ENCODE measurements at places on chromosomes 1 and 21. TPM values are rescaled to one million over a fixed set of nuclear protein-coding genes. Genes with fewer than 3 reads are reported as not detected.
A peak's percentile ranks its signal among the peaks of the same experiment; 100 is the strongest.

DNA sequence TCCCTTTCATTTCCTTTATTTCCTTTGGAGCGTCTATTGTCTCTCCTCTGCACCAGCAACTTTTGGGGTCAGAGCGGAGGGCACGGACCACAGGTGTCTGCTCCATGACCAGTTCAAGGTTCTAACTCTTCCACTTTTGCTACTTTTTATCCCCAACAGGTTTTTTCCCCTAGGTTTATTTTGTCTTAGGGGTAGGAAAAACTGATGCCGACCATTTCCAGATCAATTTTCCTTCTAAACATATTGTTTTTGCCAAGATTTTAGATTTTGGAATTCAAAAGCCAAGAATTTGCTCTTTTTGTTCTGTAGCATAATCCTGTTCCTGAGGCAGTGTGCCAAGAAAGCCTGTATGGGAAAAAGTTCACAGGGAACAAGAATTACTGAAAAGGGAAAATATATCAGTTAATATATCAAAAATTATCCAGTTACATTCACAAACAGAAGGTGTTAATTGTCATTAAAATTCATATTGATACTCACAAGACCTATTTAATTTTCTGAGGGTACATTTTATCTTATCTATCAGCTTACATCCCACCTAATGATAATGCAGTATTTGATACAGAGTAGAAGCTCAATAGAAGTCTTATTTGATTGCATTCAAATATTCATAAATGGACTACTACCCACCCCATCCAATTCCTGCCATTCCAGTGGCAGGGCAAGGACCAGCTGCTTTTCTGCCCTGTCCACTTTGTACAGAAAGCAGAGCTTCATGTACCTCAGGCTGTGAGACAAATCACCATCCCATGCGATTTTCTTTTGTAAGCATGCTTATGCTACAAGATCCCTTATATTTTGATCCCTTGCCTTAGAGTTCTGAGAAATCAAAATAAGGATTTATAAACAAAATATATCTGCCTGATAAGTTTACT is 31.2 kb downstream of the TSEN15 start:
- DNase-seq: no peak

GRCh38 chr21:42666925-42667324 is 13.5 kb downstream of the PDE9A start:
- DNase-seq: no peak

- DNase-seq: peak; percentile 62
Observed at GRCh38 chr1:167775178-167775577, 53.4 kb downstream of the MPZL1 start.

GRCh38 chr1:56095696-56096665 is 483.4 kb downstream of the PLPP3 start:
- DNase-seq: no peak

LRRC3 gene
- under 0.01 TPM for total RNA-seq

Measured in bronchial epithelial cell (primary cell).